ENCODE measurements at places on chromosomes 7 and 10.

GRCh38 chr10:73207883-73208282 is 39.2 kb downstream of the DNAJC9 start:
- peak; percentile 15 for DNase-seq

DNA sequence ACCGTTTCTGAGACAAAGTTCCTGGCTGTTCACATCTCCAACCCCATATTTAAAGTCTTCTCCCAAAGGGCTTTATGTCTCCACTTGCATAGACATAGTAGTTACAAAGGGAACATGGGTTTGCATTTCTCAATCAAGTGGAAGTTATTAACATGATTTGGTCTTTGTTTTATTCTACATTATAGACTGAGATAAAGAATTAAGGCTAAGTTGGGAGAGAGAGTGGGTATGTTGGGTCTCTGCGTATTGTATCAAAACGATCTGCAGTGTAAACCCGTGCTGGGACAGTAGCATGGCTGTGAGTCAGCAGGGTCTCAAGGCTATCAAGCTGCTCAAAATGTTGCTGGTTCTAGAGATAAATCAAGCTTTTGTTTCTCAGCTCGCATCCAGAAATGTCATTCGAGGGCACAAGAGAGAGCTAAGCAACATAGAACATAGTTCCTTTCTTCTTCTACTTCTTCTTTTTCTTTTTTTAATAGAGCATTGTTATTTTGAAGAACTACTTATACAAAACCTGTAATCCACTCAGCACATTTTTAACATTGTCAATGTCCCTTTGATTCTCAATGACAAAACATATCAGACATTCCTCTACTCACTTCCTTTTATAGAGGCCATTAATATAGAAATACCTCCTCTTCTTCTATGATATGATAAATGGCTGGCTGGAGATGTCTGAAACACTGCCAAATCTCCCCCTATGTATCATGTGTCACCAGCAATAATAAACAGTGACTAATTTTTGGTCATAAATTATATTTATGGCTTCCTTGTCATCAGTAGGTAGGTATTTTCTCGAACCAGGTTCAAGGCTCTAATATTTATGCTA is 34.5 kb upstream of the RHOBTB1 start:
- no peak for DNase-seq

GRCh38 chr7:22572292-22572691 is 72.3 kb upstream of the STEAP1B start:
- DNase-seq, result no peak

- DNase-seq, result no peak
These were observed 9.2 kb downstream of the BTAF1 start for GRCh38 chr10:91932737-91933136.

DNA sequence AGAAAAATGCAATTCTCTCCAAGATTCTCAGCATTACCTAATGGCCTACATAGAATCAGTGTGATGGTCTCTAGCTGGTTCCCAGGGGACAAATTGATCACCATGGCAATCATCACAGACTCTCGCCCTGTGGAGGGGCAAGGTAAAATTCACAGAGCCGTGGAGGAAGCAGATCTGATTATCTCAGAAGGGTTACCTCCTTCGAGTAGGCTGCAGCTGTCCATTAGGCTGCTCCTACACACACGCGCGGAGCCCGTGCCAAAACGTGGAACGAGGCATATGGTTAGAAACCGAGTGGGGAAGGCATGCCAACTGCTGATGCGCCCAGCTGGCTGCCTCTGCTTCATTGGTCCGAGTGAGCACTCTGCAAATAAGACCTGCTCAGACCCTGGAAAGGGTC is 52.8 kb upstream of the PTER start:
- peak; percentile 67 for DNase-seq

GRCh38 chr7:130305433-130306042 is 12.6 kb downstream of the CPA4 start:
- DNase-seq, result no peak

DNA sequence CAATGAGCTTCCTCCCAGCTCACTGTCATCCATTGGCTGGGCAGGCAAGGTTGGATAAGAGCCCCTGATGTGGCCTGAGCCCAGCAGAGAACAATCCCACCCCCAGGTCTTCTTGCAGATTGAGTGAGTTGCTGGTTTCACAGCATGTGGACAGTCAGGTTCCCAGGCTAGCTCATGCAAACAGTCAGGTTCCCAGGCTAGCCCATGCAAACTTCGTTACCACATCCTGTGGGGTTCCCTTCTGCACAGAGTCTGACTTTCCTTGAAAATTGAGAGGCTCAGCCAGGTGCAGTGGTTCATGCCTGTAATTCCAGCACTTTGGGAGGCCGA is 67.1 kb downstream of the TMEM130 start:
- no peak for DNase-seq

GRCh38 chr10:92712016-92712889 is 22.5 kb downstream of the HHEX start:
- no peak for DNase-seq

GRCh38 chr10:107215681-107216080 is 51.2 kb upstream of the SORCS1 start:
- no peak for DNase-seq

GRCh38 chr10:30804478-30805055 is 175.0 kb upstream of the LYZL2 start:
- DNase-seq, result no peak

DNA sequence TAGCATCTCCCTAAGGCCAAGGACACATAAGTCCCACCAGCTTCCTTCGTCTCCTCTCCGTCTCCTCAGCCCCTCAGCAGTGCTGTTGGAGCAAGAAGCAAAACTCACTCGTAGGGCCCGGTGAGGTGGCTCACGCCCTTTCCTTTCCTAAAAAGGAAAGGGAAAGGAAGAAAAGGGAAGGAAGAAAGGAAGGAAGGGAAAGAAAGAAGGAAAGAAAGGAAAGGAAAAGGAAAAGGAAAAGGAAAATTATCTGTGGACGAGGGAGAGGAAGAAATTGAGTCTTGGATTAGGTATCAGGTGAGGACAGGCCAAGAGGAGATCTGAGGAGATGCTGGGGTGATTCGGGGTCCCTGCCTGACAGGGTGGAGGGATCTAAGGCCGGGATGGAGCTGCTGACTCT is 3.1 kb upstream of the ZNF316 start:
- DNase-seq, result no peak

GRCh38 chr7:38728145-38728544 is 97.0 kb upstream of the AMPH start:
- DNase-seq, result no peak

DNA sequence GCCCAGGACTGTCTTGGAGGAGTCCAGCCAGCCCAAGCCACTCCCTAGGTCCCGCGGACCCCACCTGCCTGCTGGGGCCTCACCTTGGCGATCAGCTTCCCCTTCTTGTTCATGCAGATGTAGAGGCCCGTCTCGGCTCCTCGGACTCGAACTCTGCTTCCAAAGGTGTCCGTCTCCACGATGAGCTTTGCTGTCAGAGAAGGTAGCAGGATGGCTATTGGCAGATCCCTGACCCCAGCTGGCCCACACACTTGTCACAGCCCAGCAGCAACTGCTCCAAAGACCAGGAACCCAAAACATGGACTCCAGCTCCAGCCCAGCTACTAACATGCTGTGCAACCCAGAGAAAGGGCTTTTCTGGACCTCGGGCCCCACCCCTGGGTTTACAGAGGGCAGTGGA is 4.5 kb downstream of the FGF8 start:
- DNase-seq, result no peak

- no peak for DNase-seq
These were observed 345.5 kb downstream of the LRMDA start for GRCh38 chr10:75776738-75777504.

DNA sequence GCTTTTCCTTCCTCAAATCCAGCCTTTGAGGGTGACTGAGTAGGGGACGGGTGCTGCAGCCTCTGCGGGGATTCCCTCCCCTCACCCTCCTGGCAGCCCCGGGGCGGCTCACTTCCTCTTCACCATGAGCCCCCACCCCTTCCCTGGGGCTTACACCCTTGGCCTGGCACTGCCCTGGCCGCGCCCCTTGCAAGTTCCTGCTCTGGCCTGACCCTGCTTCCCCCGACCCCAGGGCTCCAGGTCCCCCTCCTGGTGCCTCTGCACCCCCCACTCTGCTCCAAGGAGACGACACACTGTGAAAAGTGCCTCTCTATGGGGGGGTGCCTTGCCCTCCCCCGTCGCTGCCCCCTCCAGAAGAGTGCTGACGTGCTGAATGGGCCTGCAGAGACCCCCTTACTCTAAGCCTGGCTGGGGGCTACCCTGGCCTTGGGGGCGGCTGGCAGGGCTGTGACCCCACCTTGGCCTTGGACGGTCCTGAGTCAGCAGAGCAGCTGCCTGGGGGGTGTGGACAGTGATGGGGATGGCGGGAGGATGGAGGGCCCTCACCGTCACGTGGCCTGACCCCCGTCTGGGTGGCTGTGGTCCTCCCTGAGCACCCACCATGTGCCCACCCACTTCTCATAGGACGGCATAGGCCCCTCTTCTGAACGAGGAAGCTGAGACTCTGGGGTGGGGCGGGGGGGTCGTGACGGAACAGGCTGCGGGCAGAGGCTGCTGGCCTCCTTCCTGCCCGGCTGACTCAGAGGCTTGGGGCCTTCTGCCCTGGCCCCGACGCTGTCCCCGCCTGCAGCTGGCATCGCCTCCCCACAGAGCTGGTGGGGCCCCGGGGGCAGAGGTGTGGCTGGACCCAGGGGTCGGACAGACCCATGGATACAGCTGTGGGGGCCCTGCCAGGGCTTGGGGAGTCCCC is 9.8 kb downstream of the LFNG start:
- DNase-seq, result no peak

DNA sequence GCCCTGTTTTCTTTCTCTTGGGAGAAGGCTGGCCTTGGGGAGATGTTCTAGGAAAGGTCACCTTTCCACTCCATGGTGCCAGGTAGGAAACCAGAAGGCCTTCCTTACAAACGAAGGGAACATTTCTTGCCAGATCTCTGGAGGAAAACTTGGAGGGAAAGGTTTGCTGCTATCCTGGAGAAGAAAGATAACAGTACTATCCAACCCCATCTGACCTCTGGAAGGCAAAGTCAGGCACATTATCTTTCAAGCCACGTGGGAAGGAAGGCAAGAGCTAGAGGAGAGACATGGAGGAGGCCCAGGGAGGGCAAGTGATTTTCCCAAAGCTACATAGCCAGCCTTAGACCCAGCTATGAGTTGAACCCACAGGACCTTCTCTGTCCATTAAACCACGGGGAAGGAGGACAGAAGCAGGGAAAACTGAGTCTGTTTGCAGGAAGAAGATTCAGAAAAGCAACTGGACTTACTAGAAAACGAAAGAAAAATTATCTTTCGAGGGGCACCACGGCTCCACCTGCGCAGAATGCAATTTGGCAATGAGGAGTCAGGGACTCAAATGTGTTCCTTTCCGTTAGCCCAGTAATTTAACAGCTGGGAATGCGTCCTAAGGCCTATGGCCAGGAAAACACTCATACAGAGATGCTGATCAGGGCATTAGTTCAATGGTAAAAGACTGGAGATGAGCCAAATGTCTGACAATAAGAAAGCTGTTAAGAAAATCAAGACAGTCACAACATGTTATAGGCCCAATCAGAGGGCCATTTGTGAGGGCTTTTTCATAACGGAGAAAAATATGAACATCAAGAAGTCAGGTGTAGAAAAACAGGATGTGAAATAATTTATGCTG is 32.0 kb upstream of the PSAP start:
- DNase-seq, result no peak

DNA sequence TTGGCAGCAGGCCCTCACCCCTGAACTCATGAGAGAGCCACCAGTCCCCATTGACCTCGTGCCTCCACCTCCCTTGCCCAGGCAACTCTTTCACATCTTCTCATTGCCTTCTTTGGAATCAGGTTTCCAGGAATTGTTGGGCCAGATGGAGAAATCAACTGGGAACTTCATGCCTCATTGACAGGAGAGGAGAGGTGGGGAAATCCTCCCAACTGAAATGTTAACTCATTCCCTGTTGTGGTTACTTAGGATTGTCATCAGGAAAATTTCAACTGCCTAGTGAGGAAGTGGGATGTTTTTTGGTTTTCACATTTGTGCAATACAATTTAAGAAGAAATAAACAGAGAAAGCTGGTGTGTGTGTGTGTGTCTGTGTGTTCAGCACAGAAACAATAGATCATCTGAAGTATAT is 106.6 kb upstream of the INHBA start:
- DNase-seq, result no peak

DNA sequence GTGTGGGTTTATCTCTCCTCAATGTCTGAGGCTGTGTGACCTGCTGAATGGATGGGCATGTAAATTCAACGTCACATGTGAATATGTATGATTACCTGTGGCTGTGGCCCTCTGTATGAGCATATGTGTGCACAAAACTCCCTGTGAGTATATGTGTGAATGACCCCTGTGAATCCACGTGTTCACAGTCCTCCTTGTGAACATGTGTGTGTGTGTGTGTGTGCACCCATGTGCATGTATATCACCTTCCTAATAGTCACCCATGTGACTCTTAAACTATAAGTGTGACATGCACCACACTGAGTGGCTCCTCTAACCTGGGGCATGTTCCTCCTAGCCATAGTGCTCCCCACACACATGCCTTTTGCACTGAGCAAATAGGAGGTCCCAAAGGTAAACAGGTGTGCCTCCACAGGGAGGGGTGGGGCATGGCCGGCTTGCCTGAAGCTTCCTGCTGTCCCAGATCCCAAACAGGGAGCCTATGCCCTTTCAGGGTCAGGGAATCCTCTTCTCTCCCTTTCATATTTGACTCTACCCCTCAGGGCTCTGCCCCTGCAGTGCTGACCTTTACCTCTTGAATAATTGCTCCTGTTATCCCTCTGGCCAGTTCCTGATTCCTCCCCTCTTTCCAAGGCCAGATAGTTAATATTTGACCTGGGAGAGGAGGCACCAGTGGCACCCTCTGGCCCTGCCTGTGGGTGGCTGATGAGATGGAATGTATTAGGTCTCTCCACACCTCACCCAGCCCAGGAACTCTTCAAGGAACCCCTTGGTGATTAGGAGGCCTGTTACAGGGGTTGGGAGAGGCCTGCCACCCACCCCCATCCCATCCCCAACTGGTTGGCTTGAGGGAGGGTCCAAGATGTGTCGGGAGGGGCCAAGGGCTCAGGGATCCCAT is 1.9 kb downstream of the SEMA4G start:
- DNase-seq, result no peak

- DNase-seq, result no peak
These were observed 509.1 kb downstream of the INHBA start for GRCh38 chr7:41193738-41194282.

DNA sequence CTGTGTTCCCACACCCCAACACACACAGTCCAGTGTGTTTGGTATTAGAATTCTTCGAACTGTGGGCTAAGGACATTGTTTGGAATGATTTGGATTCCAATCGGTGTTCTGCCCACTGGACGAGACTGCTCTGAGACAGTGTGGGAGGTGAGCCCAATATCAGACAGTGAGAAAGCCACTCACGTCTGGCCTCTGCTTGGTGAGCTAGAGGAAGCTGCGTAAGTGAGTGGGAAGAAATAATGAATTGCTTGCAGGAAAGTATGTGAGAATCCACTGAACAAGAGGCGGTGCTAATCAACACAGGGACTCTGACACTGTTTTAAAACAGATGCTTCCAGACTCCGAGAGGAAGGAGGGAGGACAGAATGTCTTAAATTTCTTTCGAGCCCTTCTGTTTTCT is 675.0 kb upstream of the ANKRD30A start:
- DNase-seq, result no peak

DNA sequence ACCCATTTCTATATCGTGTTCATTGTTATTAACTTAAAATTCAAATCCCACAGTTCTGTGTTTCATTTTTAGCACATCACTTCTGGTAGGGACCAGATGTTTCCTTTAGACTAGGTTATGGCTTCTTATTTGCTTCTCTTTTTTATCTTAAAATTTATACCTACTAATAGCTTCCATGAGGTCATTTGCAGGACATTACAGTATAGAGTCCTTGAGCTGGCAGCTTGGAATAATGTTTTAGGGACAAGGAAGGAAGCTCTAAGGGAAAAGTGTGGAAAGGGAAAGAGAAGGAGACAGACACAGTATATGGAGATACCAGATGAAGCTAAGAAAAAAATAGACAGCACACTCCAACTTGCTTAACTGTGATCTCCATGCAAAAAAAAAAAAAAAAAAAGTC is 48.8 kb upstream of the CD36 start:
- no peak for DNase-seq

All from NCI-H82 (cell line).